ENCODE measurements at places on chromosomes 2 and 18.
A peak's percentile ranks its signal among the peaks of the same experiment; 100 is the strongest.

DNA sequence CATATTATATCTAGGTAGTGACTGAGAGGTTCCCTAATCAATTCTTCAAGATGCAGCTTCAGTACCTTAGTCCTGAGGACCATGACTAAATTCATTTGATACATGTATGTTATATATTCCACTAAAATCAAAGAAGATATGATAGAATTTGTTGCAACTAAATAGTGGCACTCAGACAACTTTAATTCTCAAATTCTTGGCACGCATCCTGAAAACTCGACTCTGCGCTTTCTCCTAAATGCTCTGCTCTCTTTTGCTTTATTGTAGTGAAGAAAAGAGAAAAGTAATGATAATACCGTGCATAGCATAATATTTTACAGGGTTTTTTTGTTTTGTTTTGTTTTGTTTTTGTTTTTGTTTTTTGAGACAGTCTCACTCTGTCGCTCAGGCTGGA lies 475.3 kb downstream of the ARHGAP15 start:
- DNase-seq = no peak

DNA sequence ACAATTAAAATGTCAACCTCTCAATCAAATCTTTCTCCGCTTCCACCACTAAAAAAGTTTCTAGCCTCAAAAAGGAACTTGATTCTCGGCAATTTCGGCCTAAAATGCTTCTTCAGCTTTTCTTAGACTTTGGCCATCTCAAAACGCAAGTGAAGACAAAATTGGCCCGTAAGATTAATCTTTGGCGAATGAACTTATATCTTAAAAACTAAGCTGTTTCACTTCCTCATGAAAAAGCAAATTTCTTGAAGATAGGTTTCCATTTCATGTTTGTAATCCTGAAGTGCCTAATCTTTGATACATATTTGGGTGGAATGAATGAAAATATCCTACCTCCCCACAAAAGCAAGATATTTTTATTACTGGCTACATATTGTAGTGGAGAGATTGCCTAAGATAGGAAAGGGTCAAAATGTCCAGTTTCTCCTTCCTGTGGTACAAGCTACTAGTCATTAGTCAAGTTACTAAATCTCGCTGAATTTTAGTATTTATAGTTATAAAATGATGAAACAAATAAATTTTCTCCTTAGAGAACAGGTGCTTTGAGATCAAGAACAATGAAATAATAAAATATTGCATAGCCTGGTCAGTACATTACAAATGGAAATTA lies 85.4 kb upstream of the ZEB2 start:
- no peak for DNase-seq

DNA sequence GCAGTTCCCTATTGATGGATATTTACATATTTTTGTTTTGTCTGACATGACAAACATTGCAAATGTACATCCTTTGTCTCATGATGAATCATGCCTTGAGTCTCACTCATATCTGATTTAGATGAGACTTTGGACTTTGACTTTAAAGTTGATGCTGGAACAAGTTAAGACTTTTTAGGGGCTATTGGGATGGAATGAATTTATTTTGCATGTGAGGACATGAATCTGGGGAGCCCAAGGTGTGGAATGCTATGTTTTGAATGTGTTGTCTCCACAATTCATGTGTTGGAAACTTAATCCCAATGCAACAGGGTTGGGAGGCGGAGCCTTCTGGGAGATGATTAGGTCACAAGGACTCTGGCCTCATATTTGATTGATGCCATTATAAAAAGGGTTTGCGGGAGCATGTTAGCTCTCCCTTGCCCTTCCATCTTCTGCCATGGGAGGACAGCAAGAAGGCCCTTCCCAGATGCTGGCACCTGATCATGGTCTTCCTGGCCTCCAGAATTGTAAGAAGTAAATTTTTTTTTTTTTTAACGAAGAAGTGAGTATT lies 29.1 kb upstream of the INO80D start:
- no peak for DNase-seq

- DNase-seq = no peak
Observed at GRCh38 chr18:46224181-46224775, 120.1 kb downstream of the HAUS1 start.

GRCh38 chr2:37414470-37414949 lies 70.1 kb downstream of the QPCT start:
- DNase-seq = peak; percentile 39

DNA sequence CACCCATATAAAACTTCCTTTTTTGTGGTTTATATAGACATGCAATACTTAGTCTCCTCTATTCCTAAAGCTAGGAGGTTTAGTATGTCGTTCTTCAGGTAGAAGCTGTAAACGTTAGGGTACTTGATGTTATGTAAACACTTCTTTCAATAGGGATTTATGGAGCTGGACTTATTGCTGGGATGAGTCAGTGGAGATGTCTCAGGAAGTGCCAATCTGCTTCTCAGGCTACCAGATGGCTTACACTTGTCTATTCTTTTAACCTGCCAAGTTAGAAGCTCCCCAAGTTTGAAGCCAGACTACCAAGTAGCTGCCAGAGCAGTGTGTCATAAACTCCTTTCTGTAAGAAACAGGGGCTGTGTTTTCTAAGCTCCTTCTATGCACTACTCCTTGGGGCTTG lies 756.5 kb upstream of the LRRTM1 start:
- no peak for DNase-seq

- no peak for DNase-seq
Observed at GRCh38 chr2:190701586-190701985, 52.7 kb downstream of the NAB1 start.

- no peak for DNase-seq
Observed at GRCh38 chr18:75199327-75199726, 9.6 kb downstream of the PTGR3 start.

DNA sequence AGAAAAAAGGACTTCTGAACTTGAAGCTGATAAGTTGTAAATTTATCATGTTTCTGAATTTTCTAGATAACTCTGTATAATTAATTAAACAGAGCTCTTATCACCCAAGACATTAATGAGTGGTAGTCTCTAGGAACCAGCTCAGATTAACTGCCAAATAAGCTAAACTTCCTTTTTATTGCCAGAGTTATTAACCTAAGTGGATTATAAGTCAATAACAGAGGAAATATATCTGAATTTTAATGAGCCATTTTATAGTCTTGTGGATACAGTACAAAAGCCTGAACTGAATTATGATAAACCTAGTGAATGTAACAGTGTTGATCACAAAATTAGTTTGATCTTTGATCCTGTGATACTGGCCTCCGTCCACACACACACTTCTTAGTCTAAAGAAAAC lies 111.5 kb downstream of the COMMD1 start:
- DNase-seq = no peak

- DNase-seq = no peak
Observed at GRCh38 chr2:217837530-217837929, 165.3 kb downstream of the TNS1 start.

DNA sequence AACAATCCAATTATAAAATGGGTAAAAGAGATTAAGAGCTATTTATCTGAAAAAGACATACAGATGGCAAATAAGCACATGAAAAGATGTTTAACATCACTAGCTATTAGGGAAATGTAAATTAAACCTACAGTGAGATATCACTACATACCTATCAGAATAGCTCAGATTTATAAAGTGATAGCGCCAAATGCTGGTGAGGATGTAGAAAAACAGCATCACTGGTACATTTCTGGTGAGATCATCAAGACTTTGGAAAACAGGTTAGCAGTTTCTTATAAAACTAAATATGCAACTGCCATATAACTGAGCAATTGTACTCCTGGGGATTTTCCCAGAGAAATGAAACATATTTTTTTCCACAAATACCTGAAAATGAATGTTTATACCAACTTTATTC lies 100.4 kb downstream of the ACOXL start:
- DNase-seq = no peak

DNA sequence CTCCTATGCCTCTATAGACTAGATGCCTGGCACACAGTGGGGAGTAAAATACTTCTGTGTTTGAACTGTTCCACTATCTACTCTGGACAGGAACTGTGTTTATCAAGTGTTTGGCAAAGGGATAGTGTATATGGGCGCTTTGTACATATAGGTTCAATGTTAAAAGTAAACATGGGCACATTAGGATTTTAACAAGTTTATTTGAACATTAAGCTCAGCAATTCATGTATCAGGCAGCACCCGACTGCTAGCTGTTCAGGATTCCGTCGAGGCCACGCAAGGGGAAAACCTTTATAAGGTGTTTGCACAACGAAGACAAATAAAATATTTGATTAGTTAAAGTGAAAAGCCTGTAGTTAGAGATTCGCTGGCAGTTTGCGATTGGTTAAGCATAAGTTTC lies 43.4 kb upstream of the ROCK2 start:
- no peak for DNase-seq

DNA sequence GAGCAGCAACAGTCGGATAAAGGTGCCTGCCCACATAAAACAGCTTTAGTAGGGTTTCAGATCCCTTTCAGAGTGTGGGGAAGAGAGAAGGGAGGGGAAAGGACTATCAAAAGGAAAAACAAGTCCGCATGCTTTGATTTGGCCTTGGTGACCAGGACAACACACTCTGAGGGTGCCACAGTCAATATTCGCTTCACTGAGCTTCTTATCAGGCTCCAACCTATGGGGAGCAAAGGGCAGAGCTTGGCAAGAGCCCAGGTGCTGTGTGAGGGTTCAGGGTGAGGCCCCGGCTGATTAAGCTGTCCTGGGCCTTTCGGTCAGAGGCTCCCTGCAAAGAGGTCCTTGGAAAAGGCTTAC lies 237.4 kb upstream of the SMAD2 start:
- no peak for DNase-seq

DNA sequence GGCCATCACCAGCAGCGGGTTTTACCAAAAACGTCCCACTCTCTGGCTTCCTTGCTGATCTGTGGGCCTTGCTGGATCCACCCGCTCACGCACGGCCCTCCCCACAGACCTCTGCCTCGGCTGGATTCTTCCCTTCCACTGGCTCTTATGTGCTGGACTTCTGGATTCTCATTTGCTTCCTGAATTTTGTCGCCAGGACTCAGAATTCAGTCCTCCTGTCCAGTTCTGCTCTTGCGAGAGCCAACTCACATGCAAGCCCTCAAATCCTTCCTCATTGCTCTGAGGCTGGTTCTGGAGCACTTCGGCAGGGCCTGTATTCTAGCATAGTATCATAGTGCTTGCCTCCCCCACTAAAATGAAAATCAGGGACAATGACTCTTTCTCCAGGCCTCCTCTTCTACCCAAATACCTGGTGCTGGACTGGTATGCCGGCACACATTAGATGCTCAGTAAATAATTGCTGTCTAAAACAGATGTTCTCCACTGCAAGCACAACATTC lies 115.5 kb downstream of the ATL2 start:
- DNase-seq = no peak

- no peak for DNase-seq
Observed at GRCh38 chr2:241375300-241375699, 19.2 kb downstream of the FARP2 start.

- no peak for DNase-seq
Observed at GRCh38 chr2:150520887-150521664, 33.6 kb upstream of the RND3 start.

DNA sequence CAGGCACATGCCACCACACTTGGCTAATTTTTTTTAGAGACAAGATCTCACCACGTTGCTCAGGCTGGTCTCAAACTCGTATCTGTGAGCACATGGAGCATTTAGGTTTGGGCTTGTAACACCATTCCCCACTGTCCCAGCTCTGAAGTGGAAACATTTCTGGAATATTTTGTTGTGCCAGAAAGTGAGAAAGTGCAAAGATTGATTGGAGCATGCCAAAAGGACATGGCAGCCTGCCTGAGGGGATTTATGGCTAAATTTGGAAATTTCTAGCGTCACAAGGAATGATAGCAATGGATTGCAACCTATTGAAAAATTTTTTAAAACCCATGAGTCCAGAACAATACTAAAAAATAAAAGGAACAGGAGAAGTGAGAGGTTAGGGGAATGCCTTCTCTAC lies 136.8 kb downstream of the ESCO1 start:
- no peak for DNase-seq

- DNase-seq = no peak
Observed at GRCh38 chr2:179951680-179952079, 55.4 kb downstream of the CWC22 start.

GRCh38 chr2:223722226-223722625 lies 115.2 kb downstream of the AP1S3 start:
- no peak for DNase-seq

DNA sequence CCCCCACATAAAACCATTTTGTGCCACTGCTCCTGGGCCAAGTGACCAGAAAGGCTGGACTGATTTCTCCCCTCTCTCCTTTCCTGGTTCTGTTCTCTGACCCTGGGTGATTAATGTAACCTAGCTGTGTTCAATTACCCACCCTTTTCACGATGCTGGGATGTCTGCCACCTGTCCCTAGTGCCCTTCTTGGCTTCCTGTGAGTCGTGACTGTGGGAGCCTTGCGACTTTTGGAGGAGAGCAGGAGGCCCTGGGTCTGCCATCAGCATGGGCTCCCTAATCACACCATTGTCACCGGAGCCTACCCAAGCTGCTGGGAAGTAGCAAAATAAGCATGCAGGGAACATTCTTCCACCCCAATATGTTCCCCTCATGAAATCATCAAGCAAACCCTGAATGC lies 38.3 kb downstream of the SRSF7 start:
- DNase-seq = no peak

GRCh38 chr2:224398289-224398688 lies 3.6 kb downstream of the FAM124B start:
- no peak for DNase-seq
